ENCODE measurements at places on chromosomes 6 and 20. TPM values are rescaled to one million over a fixed set of nuclear protein-coding genes. Genes with fewer than 3 reads are reported as not detected.

METTL24 gene
- total RNA-seq = 4.0 TPM

RBPJL gene
- 306 TPM for total RNA-seq

TREML4 gene
- total RNA-seq = not detected

PHIP gene
- 20.8 TPM for total RNA-seq

C4B gene
- 77.3 TPM for total RNA-seq

WFDC10B gene
- total RNA-seq = not detected

TRIM31 gene
- total RNA-seq = 0.26 TPM

GRCh38 chr6:3981917-3982316 is 97.0 kb downstream of the FAM217A start:
- no peak for DNase-seq

DNA sequence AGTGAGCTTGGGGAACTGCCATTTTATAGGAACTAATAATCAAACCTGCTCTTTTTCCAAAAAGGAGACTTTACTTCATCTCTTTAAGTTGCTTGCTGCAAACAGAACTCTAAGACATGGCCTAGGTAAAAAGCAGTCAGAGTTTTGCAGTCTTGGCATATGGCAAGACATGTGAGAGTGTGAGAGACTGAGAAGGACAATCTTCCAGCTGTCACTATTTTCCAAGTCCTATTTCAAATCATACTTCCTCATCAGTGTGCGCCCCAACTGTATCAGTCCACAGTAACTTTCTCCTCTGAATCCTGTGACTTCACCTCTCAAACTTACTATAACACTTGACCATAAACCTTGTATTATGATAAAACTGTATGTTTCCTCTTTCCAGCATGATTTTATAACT is 10.4 kb downstream of the CALHM6 start:
- no peak for DNase-seq

- DNase-seq = no peak
Observed at GRCh38 chr6:44781912-44782597, 394.5 kb downstream of the CDC5L start.

DNA sequence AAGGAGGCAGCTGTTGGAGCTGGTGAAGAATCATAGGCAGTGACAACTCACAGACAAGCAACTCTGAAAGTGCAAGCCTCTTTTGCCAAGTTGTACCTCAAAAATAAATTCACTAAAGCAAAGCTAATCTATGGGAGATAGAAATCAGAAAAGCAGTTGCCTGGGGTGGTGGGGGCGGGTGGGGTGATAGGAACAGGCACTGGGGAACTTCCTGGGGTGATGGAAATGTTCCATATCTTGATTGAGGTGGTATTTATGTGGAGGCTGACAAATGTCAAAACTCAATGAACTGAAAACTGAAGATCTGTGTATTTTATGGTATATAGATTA is 52.4 kb downstream of the ATP9A start:
- no peak for DNase-seq

DNA sequence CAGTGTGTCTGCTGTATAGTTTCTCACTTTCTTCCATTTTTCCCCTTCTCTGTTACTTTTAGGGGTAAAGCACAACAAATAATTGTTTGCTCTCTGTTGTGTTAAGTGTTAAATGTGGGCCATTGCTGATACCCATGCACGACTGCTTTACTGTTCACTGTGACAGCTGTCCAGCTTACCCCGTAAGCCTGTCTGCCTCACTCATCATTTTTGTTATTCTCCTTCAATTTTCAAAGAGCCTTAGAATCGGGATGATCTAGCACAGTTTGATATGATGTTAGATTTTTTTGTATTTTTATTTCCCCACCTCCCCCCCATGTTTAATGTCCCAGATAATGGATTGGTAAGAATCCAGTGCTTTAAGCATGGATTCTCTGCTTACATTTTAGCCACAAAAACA is 41.2 kb upstream of the MLIP start:
- no peak for DNase-seq

- DNase-seq = no peak
Observed at GRCh38 chr6:18380158-18380836, 6.9 kb upstream of the RNF144B start.

GRCh38 chr6:26241033-26241895 is 123.7 kb upstream of the BTN3A2 start:
- DNase-seq = no peak

Data from body of pancreas (tissue), 4 donors.